ENCODE measurements at places on chromosomes 16 and 17. TPM values are rescaled to one million over a fixed set of nuclear protein-coding genes. Genes with fewer than 3 reads are reported as not detected.

OR1F1 gene
- total RNA-seq: not detected

DNA sequence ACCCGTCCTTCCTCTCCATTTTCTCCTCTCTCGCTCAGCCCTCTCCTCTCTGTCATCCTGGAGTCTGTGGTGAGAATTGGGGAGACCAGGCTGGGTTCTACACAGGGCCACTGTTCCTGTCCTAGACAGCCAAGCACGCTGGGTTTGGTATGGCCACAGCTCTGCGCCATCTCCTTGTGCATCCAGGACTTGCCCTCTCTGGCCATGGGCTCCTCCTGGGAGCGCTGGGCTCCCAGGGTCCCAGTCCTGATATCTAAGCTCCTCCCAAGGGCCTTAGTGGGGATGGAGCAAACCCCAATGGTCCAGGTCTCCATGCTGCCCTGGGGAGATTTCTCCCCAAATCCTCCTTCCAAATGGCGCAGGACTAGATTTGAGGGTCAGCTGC, 27.2 kb upstream of the ITGA3 start:
- H3K4me1 ChIP-seq: peaks cover 9% of the 10 kb centered on the region
- no peak for DNase-seq

DNA sequence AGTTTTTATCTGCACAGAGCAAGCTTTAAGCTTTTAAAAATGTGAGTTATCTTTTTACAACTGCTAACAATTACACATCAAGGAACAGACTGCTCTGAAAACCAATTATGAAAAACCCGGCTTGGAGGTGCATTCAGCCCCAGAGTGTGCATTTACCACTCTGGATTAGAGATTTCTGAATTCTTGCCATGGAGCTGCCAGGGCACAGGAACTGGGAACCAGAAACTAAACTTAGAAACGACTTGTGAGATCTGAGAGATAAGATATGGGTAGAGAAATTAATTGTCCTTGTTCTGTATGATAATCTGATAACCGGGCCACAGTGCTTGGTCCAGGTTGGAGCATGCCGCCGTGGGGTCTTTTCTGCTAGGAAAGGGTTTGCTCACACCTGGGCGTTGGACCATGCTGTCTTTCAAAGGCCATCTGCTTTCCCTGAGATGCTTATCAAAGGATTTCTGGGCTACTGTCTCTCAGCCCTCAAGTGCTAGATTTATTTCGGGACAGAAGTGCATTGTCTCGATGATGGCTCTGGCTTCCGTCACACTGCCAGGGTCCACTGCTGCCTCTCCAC, 210.0 kb downstream of the MAF start:
- no peak for DNase-seq
- no peaks in the 10 kb centered on the region for H3K4me1 ChIP-seq
- H3K4me3 ChIP-seq: no peak overlapping the region
- H3K27ac ChIP-seq: no peak overlapping the region

GRCh38 chr17:53119773-53120172, 703.0 kb upstream of the KIF2B start:
- no peaks in the 10 kb centered on the region for H3K36me3 ChIP-seq
- no peak overlapping the region for H3K4me3 ChIP-seq
- no peaks in the 10 kb centered on the region for H3K27me3 ChIP-seq
- no peaks in the 10 kb centered on the region for H3K4me1 ChIP-seq

- H3K27ac ChIP-seq: peak overlapping the region; percentile 70
- peaks cover 98% of the 10 kb centered on the region for H3K4me1 ChIP-seq
- DNase-seq: peak; percentile 91
- H3K36me3 ChIP-seq: no peaks in the 10 kb centered on the region
- peak overlapping the region; percentile 21 for H3K4me3 ChIP-seq
These were observed 26.4 kb downstream of the TMEM235 start for GRCh38 chr17:78257810-78258322.

ABCA9 gene
- total RNA-seq: 2.4 TPM

DNA sequence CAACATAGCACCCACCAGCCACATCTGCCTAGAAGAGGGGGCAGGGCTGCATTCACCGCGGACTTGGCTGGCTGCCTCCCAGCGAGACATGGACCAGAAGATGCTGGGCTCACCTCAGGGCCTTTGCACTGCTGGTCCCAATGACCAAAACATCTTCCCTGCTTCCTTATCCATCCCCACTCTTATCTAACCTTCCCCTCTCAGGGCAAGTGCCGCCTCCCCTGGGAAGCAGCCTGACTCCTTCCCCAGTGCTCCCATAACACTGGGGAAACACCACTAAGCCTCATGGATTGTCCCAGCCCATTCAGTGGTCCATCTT, 5.7 kb downstream of the TMC6 start:
- peaks cover 83% of the 10 kb centered on the region for H3K4me1 ChIP-seq
- peaks cover 89% of the 10 kb centered on the region for H3K36me3 ChIP-seq
- H3K27ac ChIP-seq: peak overlapping the region; percentile 93
- H3K4me3 ChIP-seq: no peak overlapping the region
- DNase-seq: peak; percentile 76

GRCh38 chr16:70255574-70255973, 3.8 kb upstream of the EXOSC6 start:
- no peak overlapping the region for H3K27ac ChIP-seq
- no peak overlapping the region for H3K4me3 ChIP-seq

DNA sequence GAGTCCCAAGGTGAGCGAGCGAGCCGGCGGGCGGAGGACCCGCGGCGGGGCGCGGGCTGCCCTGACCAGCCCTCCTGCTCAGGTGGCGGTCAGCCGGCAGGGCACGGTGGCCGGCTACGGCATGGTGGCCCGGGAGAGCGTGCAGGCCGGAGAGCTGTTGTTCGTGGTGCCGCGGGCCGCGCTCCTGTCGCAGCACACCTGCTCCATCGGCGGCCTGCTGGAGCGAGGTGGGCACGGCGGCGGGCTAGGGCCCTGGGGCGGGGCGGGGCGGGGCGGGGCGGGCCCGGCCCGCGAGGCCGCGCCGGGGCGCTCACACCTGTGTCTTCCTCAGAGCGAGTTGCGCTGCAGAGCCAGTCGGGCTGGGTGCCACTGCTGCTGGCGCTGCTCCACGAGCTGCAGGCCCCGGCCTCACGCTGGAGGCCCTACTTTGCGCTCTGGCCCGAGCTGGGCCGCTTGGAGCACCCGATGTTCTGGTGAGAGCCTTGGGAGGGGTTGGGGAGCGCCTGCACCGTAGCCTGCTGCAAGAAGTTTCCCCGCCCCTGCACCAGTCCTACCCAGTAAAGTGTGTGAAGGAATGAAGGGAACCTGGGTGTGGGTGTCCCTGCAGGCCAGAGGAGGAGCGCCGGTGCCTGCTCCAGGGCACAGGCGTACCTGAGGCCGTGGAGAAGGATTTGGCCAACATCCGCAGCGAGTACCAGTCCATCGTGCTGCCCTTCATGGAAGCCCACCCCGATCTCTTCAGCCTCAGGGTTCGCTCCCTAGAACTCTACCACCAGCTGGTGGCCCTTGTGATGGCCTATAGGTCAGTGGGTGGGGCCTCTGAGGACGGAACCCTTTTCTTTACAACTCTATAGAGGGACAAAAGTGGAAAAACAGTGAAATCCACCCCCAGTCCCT, 802 bp downstream of the SETD6 start:
- peak overlapping the region; percentile 96 for H3K4me3 ChIP-seq
- peaks cover 44% of the 10 kb centered on the region for H3K36me3 ChIP-seq
- peak overlapping the region; percentile 80 for H3K27ac ChIP-seq
- DNase-seq: peak; percentile 91
- H3K27me3 ChIP-seq: no peaks in the 10 kb centered on the region

TEDC2 gene
- 2.7 TPM for total RNA-seq

MAPT gene
- 0.68 TPM for total RNA-seq

GRCh38 chr17:68514831-68515635, 2.8 kb downstream of the PRKAR1A start:
- H3K36me3 ChIP-seq: peaks cover 38% of the 10 kb centered on the region
- DNase-seq: no peak
- H3K4me3 ChIP-seq: peak overlapping the region; percentile 87
- peak overlapping the region; percentile 100 for H3K27ac ChIP-seq

GRCh38 chr17:72515291-72516065, 394.7 kb downstream of the SOX9 start:
- H3K4me3 ChIP-seq: no peak overlapping the region
- H3K27ac ChIP-seq: no peak overlapping the region
- no peaks in the 10 kb centered on the region for H3K4me1 ChIP-seq
- DNase-seq: no peak

CCL7 gene
- total RNA-seq: not detected

FBXL16 gene
- 2.6 TPM for total RNA-seq

DNA sequence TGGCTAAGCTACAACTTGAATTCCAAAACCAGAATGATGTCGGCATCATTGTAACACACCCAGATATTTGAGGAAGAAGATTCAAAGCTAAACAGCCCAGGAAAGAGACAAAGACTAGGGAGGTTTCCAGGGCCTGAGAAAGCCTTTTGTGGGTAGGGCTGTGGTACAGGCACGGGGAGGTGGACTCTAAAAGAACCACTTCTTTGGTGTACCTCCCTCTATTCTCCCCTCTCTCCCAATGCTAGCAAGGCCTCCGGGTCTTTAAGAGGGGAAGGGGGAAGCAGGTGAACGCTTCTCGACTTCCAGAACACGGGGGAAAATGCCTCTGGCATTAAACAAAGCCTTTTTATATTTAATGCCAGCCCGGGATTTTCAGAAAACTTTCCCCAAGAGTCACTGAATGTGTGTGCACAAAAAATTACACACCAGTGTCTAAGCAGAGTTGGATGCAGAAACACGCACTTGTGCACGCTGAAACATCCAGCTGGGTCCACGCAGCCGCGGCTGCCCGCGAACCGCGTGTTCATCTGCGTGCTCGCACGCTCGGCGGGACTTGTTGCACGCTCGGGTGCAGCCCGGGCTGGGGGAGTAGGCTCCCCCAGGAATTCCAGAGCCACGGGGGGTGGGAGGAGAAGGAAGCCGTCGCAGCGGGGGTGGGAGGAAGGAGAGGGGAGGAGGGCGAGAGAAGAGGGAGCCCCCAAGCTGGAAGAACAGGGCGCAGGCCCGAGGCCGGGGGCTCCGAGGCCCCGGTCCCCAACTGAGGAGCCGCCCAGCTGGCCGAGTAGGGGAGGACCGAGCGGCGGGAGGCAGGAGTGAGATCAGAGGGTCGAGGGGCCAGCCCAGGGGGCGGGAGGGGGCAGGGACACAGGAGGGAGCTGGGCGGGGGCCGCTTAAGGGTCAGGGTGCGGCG, 20.1 kb upstream of the ZNF423 start:
- no peak for DNase-seq
- H3K27ac ChIP-seq: no peak overlapping the region
- H3K4me3 ChIP-seq: no peak overlapping the region
- peaks cover 30% of the 10 kb centered on the region for H3K27me3 ChIP-seq

- no peak overlapping the region for H3K27ac ChIP-seq
- DNase-seq: no peak
- peaks cover 7% of the 10 kb centered on the region for H3K4me1 ChIP-seq
- H3K4me3 ChIP-seq: no peak overlapping the region
- H3K36me3 ChIP-seq: peaks cover 3% of the 10 kb centered on the region
These were observed 62.9 kb downstream of the PHKB start for GRCh38 chr16:47524007-47524405.

CA4 gene
- 8.9 TPM for total RNA-seq

GRCh38 chr17:50211249-50212120, 10.1 kb upstream of the COL1A1 start:
- H3K4me3 ChIP-seq: no peak overlapping the region
- peak overlapping the region; percentile 74 for H3K27ac ChIP-seq
- no peak for DNase-seq

- no peaks in the 10 kb centered on the region for H3K36me3 ChIP-seq
- no peak for DNase-seq
- no peaks in the 10 kb centered on the region for H3K4me1 ChIP-seq
- H3K27me3 ChIP-seq: no peaks in the 10 kb centered on the region
These were observed 11.5 kb upstream of the KRT38 start for GRCh38 chr17:41452281-41452680.

- no peak for DNase-seq
- H3K36me3 ChIP-seq: peaks cover 6% of the 10 kb centered on the region
- H3K4me3 ChIP-seq: no peak overlapping the region
- H3K4me1 ChIP-seq: peaks cover 22% of the 10 kb centered on the region
- H3K27me3 ChIP-seq: no peaks in the 10 kb centered on the region
These were observed 21.7 kb upstream of the DOK4 start for GRCh38 chr16:57508035-57508425.

DNA sequence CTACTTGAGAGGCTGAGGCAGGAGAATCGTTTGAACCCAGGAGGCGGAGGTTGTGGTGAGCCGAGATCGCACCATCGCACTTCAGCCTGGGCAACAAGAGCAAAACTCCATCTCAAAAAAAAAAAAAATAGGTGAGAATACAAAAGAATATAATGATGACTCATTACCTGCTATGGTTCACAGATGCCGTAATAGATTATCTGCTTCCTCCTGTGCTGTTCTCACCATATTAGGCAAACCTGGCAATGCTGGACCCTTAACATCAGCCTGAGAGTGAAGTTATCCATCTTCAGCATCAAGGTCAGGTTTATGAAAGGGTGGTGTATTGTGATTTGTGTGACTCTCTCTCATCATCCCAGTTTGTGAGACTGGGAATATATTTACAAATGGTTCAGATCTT, 271.3 kb upstream of the CPHXL start:
- no peak overlapping the region for H3K4me3 ChIP-seq
- no peaks in the 10 kb centered on the region for H3K27me3 ChIP-seq
- no peak for DNase-seq

DNA sequence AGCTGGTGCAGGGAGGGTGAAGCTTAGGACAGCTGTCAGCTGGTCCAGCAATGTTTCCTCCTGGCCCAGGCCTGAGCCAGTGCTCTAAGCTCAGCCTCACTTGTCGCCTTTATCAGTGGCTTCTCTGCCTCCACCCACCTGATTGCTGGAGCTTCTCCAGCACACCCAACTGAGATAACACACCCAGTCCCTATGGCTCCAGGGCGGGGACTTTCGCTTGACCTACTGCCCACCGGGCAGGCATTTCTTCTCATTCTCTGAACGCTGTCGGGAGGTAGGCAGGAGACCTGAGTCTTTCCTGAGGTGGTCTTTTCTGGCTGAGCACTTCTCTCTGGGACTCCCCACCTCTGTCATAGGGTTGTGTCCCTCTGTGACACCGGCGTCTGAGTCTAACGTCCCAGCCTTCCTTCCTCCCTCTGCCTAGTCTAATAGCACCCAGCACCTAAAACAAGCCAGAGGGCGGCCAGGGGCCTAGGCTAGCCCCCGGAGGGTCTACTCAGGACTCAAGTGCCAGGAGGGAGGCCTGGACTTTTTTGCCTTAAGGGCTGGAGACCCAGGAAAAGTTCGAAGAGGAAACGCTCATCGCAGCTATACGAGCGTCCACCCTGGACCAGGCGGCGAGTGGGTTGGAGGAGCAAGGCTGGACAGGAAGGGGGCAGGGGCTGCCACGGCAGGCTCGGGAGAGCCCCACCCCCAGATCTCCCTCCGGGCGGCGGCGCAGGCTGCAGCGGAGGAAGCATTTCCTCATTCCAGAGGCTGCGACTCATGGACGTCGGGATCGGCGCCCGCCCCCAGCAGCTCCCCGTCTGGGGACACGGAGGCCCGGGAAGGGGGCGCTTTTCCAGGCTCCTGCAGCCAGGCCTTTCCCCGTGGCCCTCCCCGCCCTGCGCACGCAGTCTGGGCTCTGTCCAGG, 756 bp downstream of the TAX1BP3 start:
- H3K27ac ChIP-seq: peak overlapping the region; percentile 80
- peaks cover 15% of the 10 kb centered on the region for H3K4me1 ChIP-seq
- H3K4me3 ChIP-seq: peak overlapping the region; percentile 99
- DNase-seq: peak; percentile 92
- no peaks in the 10 kb centered on the region for H3K36me3 ChIP-seq
- H3K27me3 ChIP-seq: no peaks in the 10 kb centered on the region
